ENCODE measurements at places on chromosomes 16 and 17.

DNA sequence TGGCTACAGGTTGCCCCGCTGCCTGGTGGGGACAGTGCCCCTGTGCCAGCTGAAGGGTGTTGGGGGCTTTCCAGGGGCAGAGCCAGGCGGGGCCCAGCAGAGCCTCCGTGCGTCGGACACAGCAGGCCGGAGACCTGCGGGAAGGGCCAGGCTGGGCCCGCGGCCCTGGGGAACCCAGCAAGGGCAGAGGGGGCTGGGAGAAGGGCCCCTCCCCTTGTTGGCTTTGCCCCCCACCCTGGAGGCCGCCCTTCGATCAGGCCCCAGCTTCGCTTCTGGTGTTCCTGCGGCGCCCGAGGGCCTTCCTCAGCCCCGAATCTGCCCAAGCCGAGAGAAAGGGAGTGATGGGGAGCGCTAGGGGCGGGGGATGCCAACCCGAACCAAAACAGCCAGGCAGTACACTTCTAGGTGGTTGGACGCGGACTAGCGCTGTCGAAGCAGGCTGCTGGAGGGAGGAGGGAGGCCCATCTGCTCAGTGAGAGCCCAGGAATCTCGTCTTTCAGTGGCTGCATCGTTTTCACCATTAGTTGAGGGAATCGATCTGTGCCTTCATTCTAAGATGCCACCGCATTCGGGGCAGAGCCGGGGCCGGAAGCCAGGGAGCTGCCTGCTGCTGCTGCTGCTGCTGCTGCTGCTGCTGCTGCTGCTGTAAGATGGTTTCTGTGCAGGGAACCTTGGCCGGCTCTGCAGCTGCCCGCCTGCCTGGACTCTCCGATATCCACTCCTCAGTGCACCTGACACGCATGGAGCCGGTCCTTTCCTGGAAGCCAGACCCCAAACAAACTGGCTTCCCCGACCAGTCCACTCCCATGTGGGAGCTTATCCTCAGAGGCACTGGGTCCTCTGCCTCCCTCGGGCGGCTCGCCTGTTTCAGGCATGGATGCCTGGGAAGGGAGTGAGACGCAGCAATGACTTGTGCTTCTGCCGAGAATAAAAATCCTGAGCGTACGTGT is 1.7 kb downstream of the JPH3 start:
- DNase-seq = peak; percentile 53

GRCh38 chr17:12866244-12866643 is 76.9 kb downstream of the ARHGAP44 start:
- DNase-seq = no peak

- no peak for DNase-seq
These were observed 3.1 kb upstream of the TNFSF13 start for GRCh38 chr17:7555320-7555948.

- DNase-seq = no peak
These were observed at the start of gene SULT1A1 for GRCh38 chr16:28609631-28610594. Gene SULT1A1 (minus strand): TSS chr16:28610044. CDS start chr16:28608855, 1,189 bp downstream.

DNA sequence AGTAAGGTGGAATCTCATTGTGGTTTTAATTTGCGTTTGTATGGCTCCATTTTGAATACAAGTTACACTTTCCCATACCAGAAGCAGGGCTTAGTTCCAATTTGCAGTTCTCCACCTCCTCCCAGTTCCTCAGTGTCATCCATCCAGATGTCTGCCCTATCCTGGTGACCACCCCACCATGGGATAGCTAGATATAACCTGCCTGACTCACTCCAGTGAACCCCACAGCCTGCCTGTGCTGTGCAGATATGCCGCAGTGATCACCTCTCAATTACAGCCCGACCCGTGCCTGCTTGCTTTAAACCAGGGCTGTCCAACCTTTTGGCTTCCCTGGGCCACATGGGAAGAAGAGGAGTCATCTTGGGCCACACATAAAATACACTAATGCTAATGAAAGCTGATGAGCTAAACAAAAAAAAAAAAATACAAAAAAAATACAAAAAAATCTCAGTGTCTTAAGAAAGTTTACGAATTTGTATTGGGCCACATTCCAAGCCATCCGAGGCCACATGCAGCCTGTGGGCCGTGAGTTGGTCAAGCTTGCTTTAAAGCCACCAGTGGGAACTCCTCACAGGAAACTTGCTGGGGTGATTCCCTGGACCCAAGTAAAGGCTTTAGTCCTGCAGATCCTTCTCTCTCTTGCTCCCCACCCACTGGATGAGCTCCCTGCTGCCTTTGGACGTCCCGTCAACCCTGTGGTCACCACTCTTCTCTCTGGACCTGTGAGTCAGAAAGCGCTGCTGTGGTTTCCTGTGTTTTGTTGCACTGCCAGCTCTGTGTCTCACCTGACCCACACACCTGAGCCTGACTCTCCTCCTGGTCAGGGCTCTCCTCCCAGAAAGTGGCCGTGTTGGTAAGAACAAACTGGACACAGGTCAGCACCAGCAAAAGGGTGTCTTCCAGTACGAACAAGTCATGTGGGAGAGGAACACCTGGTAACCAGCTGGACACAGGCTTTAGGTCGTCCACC is 83.0 kb downstream of the EMP2 start:
- DNase-seq = no peak

- DNase-seq = no peak
These were observed 40.3 kb upstream of the DDX52 start for GRCh38 chr17:37683454-37683984.

DNA sequence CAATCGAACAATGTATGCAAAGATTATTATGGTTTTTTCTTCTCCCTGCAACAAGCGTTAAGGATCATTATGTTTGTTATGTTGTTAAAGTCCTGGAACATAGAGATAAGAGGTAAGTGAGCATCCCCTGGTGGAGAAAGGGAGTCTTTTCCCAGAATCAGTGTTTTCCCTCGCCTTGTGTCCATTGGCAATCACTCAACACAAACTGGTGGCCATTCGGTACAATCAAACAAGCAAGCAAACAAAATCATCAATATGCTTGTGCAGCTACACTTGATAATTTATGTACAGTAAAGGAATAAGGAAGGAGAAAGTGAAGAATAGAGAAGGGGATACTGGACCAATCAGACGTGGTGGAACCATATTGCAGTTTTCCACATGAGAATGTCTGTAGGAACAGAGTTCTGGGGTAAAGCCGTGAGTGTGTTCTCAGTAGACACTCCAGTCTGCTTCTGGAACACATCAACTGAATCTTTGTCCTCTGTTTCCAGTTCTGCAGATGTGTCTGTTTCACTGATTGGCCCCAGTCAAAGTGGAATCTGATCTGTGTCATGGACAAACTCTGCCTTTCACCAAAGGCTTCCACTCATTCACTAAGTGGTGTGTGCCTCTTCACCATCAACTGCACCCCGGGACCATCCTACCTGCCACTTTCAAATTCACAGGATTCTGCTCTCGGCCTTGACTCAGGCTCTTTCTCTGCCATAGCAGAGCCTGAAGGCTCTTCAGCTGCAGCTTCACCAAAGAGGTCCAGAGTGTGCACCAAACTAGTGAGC is 169.5 kb downstream of the AHSP start:
- peak; percentile 56 for DNase-seq

GRCh38 chr16:84739349-84740124 is 39.7 kb downstream of the USP10 start:
- DNase-seq = no peak

DNA sequence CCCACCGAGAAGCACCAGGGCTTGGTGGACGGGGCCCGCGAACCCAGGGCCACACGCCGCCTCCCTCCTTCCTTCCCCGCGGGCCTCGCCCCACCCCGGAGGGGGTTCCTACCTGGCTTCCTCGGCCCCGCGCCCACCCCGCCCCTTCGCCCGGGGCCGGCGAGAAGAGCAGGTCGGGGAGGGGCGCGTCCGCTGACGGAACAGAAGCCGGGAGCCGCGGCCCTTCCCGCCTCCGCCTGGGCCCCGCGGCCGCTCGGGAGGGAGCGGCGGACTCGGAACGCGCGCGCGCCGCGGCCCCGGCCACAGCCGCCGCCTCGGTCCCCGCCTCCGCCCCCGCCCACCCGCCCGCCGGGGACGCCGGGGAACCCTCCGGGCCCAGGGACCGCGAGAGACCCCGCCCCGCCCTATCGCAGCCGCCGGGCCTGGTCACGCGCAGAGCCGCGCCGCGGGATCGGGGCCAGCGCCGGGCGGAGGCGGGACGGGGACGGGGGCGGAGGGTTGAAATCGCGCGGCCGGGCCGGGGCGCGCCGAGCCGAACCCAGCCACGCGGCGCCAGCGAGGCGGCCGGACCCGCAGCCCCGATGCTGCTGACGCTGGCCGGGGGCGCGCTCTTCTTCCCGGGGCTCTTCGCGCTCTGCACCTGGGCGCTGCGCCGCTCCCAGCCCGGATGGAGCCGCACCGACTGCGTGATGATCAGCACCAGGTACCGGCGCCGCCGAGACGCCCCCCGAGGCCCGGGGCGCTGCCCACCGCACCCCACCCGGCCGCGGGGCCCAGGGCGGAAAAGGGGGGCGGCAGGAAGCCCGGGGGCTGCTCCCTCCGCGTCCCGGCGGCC is at the start of gene TLCD3A:
TLCD3A (plus strand) TSS at position 530 of the 835 bp plus-strand sequence; CDS start at position 582, 52 bp downstream.
- peak; percentile 83 for DNase-seq

- DNase-seq = no peak
These were observed 14.9 kb downstream of the TFAP4 start for GRCh38 chr16:4257646-4258556.

DNA sequence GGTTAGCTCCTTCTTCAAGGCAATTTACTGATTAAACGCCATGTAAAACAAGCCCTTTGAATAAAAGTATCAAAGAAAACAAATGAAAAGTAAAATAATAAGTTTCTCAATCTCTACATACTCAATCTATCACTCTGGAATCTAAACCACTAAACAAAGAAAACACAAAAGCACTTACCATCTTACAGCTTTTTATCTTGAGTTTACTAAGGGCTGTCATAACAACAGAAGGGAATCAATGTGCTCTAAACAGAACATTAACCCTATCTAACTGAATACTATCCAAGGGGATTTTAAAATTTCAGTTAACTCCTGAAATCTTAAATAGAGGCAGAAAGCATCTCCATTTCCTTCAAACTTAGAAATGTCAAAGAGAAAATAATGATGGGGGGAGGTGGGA is 3.4 kb downstream of the SKA2 start:
- DNase-seq = no peak

DNA sequence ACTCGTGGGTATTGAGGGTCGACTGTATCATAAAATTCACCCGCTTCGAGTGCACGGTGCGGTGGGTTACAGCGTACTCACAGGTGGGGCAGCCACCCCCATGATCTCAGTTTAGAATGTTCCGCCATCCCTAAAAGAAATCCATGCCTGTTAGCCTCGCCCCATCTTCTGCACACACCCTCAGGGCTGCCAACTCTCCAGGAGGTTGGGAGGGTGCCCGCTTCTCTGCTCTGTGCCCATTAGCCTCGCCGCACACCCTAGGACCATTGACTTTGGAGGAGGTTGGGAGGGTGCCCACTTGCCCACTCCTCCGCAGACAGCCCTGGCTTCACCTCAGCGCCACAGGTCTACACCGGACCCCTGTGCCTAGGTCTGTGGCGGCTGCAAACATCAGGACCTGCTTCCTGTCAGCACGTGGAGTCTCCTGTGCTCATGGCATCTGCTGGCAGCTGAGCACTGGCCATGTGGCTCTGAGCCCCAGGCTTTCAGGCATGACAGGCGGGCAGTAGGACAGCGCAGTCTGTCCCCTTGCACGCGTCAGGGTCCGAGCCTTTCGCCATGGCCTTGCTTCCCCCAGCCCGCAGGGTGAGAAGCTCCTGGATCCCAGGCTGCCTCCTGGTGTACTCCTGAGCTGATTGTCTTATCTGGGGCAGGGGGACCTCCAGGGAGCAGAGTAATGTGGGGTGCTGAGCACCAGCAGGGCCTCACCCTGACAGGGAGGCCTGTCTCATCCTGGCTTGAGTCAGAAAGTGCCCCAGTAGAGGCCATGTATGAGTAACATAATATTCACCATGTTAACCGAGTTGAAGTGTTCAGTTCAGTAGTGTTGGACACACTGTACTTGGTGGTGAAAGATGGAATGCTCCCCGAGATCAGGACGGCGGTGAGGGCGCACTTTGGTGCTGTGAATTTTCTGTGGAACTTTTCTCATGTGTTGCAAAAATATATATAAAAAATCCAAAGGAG is 21.9 kb downstream of the NME3 start:
- DNase-seq = no peak

DNA sequence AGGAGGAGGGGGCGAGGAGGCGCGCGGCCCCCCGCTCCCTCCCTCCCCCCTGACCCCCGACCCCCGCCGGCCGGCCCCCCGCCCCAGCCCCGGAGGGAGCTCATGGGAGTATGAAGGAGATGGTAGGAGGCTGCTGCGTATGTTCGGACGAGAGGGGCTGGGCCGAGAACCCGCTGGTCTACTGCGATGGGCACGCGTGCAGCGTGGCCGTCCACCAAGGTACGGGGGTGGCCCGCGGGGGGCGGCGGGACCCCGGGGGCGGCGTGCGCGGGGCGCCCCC is 390 bp downstream of the MLLT6 start:
- no peak for DNase-seq

DNA sequence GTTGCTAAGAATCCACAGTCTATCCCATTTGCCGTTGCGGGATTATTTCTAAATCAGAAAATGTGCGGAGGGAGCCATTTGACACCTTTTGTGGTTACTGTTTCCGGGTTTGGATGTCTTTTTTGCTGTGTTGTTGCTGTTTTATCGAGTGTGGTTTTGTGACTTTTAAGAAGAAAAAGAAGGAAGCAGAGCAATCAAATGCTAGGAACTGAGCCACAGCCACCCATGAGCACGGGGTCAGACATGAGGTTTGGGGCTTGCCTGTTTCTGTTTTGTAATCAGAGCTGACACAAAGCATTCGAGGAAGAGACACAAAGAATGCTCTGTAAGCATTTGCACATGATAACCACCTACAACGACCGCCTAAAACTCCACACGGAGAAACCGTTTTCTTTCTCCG is 53.1 kb upstream of the CHMP6 start:
- no peak for DNase-seq

- no peak for DNase-seq
These were observed 2.1 kb downstream of the CPPED1 start for GRCh38 chr16:12801511-12802042.

DNA sequence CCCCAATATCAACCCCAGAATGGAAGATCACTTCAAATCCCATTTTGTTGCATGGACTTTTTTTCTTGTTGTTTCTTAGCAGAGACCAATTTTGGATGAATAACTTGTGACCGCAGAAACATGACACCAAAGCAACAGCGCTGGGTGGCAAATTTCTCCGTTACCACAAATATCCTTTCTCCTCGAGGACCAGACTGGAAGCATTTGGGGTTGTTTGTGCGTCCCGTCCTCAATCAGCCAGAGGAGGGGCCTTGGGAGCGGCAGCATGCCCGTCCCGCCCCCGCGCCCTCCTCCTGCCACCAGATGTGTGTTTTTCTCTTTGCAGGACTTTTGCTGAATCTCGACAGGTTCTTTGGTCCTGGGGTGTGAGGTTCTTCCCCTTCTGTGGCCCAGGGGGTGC is 282.5 kb upstream of the FOXF1 start:
- no peak for DNase-seq
